Caki2 (cell line): ENCODE measurements at places on chromosomes 12 and 14. TPM values are rescaled to one million over a fixed set of nuclear protein-coding genes. Genes with fewer than 3 reads are reported as not detected.

- DNase-seq, result no peak
Measured at GRCh38 chr14:65128096-65128495, 25.8 kb upstream of the MAX start.

- DNase-seq, result no peak
Measured at GRCh38 chr12:38516418-38516817, 199.8 kb downstream of the ALG10B start.

DNA sequence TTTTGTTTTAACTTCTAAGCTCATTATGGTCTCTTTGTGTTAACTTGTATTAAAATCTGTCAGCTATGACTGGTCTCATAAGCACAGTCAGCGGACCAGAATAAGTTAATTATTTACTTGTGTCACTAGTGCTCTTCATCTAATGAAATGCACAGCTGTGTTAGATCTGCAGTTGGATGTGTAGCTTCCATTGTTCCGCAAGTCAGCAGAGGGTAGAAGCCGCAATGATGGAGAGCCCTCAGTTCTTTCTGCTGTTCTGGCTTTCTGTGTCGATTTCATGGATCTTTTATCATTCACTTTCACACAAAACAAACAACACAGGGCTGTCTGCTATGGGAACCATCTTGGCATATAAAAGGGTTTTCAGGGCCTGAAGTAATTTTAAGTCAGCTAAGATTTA is 89.3 kb upstream of the RFX4 start:
- peak; percentile 38 for DNase-seq

NR4A1 gene
- 0.07 TPM in 1 of 2 replicates, not detected in the other for total RNA-seq

DNA sequence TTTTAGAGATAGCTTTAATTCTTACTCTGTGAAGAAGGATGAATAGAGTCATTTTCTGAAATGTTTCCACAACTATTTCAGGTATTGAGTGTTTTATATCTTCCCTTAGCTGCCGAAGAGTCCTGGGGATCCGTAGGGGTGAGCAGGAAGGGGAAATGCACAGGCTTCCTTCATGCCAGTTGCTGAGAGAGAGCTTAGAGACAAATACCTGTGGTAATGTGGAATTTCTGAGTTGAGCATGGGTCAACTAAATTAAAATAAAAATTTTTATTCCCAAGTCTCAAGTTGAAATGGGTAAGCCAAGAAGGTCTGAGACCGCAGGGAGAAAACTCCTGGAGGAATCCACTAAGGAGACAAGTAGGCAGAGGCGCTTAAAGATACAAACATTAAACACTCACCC is 185.7 kb downstream of the DAD1 start:
- DNase-seq, result no peak

EPYC gene
- not detected in 2 replicates for total RNA-seq

DNA sequence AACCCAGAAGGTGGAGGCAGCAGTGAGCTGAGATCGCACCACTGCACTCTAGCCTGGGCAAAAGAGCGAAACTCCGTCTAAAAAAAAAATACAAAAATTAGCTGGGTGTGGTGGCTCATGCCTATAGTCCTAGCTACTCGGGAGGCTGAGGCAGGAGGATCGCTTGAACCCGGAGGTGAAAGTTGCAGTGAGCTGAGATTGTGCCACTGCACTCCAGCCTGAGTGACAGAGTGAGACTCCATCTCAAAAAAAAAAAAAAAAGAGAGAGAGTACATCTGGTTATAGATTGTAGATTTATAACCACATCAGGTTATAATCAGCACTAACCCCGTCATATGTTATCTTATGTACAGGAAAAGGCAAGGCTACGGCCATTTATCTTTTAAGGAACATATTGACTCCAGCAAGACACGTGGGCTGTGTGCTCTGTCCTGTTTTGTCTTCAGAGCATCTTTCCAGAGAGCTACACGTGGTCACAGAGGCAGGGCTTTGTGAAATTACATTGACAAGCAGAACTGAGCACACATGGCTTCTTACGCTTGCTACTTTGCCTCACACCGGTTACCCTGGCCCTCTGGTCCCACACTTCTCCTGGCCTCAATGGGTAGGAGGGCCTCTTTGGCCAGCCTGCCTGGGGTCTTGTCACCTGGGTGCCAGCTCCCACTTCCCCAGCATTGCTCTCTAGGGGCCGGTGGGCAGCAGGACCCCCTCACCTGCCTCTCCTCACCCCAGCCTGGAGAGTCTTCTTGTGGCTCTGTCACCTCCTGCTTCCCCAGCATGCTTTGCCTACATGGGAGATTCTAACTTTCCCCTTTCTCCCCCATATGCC is 6.8 kb upstream of the DYNC1H1 start:
- no peak for DNase-seq

DNA sequence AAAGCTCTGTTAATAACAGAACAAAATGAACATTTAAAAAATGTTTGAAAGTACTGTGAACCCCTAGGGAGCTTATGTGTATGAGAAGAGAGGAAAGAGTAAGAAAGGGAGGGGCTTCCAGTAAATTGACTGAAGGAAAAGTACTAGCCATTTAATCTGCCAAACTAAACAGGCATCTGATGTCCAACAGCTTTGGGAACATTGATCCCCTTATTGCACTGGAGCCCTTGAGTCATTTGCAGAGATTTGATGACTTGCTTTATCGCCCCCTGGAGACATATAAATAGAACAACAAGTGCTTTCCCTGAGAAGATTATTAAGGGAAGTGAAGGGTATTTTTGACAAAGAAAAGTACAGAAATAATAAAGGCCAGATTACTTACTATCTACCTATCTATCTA is 319.3 kb upstream of the NOVA1 start:
- DNase-seq, result no peak

DNA sequence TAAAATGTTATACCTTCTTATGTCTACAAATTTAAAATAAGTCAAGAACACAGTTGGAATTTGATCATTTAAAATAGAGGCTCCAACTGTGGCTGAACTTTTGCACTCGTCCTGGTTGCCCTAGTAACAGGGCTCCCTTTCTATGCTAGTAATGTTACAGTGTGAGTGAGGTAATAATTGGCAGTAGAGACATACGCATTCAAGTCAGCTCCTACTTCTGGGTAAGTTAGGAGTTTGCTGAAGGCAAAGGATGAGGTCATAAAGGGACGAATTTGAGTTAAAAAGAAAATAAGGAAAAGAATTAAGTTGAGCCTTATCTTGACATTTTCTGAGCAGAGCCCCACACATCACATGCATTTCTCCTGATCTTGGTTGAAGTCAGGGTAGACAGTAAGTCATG is 129.1 kb downstream of the TMEM117 start:
- no peak for DNase-seq

GRCh38 chr14:81137316-81137715 is 83.4 kb downstream of the GTF2A1 start:
- peak; percentile 68 for DNase-seq

DNA sequence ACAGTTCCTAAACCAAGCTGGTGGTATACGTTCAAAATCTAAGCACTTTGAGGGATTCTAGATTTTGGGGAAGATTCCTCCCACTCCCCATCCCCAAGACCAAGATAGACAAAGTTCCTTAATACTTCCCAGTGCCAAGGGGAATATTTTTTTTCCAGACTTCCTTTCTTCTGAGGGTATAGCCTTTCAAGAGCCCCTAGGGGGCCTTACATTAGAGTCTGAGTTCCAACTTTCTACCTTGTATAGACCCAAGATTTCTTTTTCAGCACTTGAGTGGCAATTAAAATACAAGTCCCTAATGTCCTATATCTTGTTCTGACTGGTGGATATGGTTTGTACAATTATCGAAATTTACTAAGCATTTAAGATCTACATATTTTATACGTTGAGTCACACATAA is 28.7 kb upstream of the SOS2 start:
- no peak for DNase-seq

NEUROD4 gene
- not detected in 2 replicates for total RNA-seq

- no peak for DNase-seq
Measured at GRCh38 chr14:33282331-33283230, 343.9 kb downstream of the NPAS3 start.

TAS2R31 gene
- 0.37 TPM in 1 of 2 replicates, not detected in the other for total RNA-seq

C12orf50 gene
- total RNA-seq, result not detected in 2 replicates

BATF gene
- not detected in 2 replicates for total RNA-seq

TEX22 gene
- 0.24 and 0.90 TPM in 2 replicates for total RNA-seq

GRCh38 chr14:53450871-53451270 is 297.7 kb upstream of the DDHD1 start:
- no peak for DNase-seq

GRCh38 chr14:88166616-88167015 is 156.5 kb downstream of the KCNK10 start:
- peak; percentile 8 for DNase-seq

- DNase-seq, result peak; percentile 8
Measured at GRCh38 chr12:1422604-1423315, 171.6 kb downstream of the FBXL14 start.

GRCh38 chr12:11965258-11965910 is 105.4 kb upstream of the BCL2L14 start:
- DNase-seq, result no peak

DNA sequence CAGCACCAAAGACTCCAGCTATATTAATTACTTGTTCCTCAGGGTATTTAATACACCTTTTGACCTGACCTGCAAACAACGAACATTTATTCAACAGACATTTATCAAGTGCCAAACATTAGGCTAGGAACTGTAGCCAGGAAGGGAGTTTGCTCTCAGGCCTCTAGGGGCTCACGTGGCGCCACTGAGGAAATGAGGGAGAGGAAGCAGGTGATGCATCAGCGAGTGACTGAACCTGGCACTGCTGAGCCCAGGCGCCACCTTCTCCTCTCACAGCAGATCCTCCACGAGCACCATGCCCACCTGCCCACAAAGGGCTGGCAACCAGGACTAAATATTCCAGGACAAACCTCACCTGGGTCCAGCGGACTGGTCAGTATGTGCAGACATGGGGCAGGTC is 50.2 kb downstream of the SETD3 start:
- no peak for DNase-seq
